ENCODE measurements at places on chromosomes 4 and X.

GRCh38 chr4:156378033-156378665, 424.5 kb upstream of the CTSO start:
- DNase-seq: peak; percentile 11

- DNase-seq: no peak
These were observed 29.1 kb downstream of the MCUB start for GRCh38 chr4:109589119-109589518.

- DNase-seq: no peak
These were observed 122.4 kb upstream of the ACSL4 start for GRCh38 chrX:109855501-109855900.

- DNase-seq: no peak
These were observed 192.0 kb downstream of the SMIM20 start for GRCh38 chr4:26105815-26106699.

DNA sequence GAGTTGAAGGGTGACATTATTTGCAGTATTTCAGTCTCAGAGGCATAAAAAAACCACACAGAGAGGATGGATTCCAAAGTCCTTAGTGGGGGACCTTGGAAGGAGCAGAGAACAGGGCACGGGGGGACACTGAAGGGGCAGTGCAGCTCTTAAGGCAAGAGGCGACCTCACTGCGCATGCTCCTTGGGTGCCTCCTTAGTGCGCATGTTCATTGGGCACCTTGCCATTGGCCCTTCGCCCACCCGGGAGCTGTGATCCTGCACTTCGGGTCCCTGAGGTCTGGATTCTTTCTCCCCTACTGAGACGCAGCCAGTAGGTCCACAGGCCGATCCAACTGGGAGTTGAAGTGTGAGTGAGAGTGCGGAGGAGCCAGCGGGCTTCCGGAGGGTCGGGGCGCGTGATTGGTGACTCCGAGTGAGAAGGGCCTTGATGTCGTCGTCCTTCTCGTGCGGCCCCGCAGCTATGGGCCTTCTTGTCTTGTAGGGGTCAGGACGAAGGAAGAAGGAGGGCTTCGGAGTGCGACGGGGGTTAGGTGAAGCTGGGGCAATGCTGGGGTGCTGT, at the start of gene XAGE5:
TSS of gene XAGE5 (plus strand) at position 223 of the 561 bp plus-strand sequence. CDS start 1,280 bp downstream, outside the sequence.
- no peak for DNase-seq

DNA sequence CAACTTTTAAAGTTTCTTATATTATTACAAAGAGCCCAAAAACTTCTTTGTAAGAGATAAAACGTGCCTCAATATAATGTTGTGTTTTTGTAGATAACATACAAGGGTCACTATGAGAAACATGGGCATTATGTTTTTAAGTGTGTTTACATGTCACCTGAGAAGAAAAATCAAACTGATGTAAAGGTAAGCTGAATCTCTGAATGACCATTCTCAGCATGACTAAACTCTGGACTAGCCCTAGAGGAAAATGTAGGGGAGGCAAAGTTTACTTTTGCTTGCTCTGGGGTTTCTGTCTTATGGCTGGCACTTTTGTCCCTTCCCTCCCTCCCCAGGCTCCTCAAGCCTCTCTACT, 6.8 kb downstream of the MEPE start:
- DNase-seq: no peak

- DNase-seq: no peak
These were observed 3.5 kb downstream of the TMSB4X start for GRCh38 chrX:12978205-12979025.

DNA sequence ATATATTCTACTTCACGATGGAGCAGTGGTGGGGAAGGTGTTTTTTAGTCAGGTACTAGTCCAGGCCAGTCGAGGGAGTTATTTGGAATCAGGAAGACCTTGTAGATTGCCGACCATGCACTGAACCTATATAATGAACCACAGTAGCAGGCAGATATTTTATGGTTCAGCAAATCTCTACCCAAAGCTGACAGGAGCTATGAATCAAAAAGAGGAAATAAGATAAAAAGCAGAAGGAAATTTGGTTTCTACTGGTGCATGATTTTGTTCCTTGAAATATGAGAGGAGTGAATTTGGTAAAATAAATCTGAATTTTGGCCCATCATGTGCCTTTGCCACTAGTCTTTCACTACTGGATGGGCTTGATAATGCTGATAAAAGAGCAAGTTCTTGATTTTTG, 924.3 kb upstream of the DIAPH2 start:
- no peak for DNase-seq

DNA sequence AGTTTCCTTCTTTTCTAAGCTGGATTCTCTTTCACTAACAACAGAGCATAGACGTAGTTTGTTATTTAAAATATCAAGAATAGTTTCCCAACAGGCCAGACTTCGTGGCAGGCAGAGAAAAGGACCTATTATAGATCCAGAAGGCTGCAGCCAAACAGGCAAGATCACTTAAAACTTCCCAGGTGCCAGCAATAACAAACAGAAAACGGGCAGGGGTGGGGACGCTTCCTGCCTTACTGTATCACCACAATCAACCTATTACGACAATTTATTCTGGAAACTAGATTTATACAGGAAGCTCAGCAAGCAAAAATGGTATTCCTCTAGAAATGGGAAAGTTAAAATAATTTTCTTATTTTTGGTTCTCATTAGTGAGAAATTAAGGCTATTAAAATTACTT, 22.1 kb downstream of the RWDD4 start:
- no peak for DNase-seq

DNA sequence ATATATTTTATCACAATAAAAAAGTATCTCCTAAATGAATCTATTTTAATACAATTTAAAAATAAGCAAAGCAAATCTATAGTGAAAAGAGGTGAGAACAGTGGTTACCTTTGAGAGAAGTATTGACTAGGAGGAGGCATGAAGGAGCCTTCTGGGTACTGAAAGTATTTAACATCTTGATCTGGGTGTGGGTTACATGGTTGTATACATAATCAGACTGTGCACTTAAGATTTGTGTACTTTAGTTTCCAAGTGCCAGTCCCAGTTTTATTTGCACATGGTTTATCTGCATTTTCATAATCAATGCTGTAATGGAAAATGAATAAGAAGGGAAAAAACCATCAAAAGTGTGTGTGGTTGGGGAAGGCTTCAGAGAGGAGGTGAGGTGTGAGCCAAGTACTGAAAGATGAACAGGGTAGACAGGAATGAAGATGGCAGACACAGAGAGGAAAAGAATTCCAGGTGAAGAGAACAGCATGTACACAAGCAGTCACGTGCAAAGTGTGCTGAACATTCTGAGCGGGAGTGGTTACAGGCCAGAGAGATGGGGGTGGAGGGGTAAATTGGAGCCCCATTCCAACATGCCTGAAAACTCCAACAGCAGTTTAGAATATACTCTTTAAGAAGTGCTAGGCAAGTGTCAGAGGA, 14.6 kb downstream of the MAP7D2 start:
- no peak for DNase-seq

DNA sequence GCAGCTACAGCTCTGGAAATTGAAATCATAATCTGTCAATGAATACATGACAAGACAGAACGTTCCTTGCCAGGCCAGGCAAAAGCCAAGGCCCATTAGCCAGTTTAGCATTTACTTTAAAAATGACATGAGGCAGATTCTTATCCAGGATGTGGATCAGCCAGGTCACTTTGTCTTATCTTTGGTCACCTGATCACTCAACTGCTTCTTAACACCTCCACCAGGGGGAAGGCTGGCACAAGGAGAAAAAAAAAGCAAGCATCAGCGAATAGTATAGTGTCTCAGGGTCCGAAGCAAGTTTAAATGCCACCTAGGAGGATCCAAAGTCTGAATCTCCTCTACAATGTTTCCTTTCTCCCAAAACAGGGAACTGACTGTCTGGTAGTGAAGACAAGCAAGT, 18.8 kb downstream of the ATP1B4 start:
- DNase-seq: no peak

DNA sequence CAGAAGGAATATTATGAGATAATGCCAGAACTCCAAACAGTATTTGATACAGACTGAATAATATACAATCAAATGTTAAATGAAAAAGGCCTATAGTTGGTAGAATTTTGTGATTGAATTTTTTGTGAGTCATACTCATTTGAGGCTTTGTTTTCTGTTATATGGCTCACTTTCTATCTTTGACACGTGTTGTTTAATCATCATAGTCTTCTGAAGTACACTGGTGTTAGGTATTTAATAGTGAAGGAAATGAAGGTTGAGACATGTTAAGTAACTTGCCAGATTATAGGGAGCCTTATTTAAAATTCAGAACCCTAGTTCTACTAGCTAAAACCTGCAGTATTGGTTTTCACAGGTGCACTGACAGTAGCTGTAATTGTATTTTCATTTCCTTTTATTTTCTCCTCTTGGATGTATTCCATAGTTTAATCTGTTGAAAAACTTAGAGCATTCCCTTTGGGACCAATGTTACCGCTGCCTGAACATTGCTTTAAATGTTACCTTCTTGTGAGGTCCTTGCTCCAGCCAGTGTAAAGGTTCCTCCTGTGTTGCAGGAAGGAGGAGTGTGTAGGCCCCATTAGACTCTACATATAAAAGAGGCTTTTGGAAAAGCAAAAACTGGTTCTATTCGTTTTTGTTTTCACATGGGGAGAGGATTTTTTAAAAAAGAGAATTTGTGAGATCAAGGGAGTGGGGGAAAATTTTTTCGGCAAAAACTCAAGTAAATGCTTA, 224.1 kb downstream of the ARHGAP10 start:
- DNase-seq: no peak

- peak; percentile 66 for DNase-seq
These were observed 418.2 kb downstream of the STIM2 start for GRCh38 chr4:27278615-27279375.

DNA sequence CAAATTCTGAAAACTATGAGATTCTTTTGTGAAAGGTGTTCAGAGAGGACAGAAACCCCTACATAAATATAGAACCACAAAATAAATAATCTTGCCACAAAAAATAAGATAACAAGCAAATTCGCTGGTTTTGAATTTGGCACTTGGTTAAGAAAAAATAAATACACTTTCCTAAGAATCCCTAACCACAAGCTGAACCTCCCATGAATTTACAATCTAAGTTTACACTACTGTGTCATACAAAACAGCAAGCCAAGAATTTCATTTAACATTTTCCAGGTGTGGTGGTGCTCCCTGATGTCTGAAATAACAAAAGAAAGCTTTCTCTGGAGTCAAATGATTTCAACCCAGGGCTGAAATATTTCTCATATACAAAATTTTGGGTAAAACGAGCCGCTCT, 121.0 kb downstream of the KCNIP4 start:
- DNase-seq: no peak

GRCh38 chr4:159284113-159284512, 181.2 kb downstream of the RAPGEF2 start:
- no peak for DNase-seq

GRCh38 chrX:103734125-103734760, 23.5 kb downstream of the TMEM31 start:
- no peak for DNase-seq

DNA sequence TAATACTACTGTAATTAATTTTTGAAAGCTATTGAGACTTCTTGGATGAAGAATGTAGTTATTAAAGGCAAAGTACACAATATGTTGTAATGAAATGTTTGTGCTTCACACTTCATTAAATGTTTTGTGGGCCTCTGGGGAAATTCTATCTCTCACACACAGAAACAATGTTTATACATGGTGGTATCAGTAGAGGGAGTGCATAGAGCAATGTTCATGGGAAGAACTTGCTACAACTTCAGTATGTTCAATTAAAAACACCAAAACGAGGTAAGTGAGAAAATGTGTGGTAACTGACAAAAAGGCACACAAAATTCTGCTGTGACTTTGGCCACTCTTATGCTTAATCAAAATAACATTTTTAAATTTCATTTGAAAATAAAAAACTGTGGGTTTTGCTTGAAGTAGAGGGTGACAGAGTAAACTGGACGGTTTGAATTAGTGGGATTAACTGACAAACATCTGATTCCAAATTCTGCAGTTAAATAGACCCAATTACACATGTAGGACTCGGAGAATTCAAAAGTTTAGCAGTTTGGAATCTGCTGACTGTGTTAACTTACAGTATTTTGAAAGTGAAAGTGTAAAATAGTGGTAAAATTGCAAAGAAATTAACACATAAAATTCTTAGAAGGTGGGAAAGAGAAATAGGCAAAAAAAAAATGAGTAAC, 111.4 kb upstream of the TTC29 start:
- DNase-seq: no peak

- DNase-seq: no peak
These were observed 932.1 kb upstream of the SLIT2 start for GRCh38 chr4:19319607-19320006.

GRCh38 chr4:74777531-74777930, 16.8 kb downstream of the BTC start:
- DNase-seq: no peak

- no peak for DNase-seq
These were observed 93.1 kb downstream of the NSUN7 start for GRCh38 chr4:40842725-40843423.

DNA sequence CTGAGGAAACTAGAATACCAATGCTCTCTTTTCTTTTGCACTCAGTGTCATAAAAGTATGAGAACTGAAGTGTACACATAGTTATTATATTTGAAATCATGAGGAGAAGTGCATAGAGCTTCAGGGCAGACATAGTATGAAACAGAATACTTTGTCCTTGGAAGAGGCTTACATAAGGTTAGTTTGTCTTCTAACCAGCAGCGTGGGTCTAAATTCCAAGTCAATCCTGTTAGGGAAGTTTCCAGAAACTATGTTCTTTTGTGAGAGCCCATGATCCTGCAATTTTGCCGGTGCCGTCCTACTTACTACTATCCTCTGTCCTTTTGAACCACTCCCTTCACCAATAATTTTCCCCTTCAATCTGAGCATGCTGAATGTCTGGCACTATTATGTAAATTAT, 156.2 kb downstream of the PABPC4L start:
- DNase-seq: no peak

DNA sequence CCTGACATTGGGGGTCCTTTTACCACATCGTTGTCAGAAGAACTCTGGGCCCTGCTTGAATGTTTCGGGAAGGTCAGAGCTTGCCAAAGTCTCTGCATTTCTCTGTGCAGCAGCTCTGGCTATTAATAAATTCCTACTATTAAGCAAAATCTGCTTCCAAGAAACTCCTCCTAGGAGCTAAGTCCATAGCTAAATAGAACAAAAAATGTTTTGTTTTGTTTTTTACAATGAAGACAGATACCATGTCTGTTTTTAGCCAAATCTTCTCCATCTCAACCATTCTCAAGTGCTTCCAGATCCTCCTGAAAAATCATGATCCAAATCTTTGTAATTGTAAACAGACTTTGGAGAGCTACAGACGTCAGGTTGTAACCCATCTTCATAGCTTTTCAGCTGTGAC, 161.6 kb downstream of the SPATA18 start:
- DNase-seq: no peak

GRCh38 chr4:151012820-151013219, 2.3 kb downstream of the LRBA start:
- no peak for DNase-seq

Measured in neuronal stem cell (in vitro differentiated cells).